ENCODE measurements at places on chromosomes 5 and 9.

DNA sequence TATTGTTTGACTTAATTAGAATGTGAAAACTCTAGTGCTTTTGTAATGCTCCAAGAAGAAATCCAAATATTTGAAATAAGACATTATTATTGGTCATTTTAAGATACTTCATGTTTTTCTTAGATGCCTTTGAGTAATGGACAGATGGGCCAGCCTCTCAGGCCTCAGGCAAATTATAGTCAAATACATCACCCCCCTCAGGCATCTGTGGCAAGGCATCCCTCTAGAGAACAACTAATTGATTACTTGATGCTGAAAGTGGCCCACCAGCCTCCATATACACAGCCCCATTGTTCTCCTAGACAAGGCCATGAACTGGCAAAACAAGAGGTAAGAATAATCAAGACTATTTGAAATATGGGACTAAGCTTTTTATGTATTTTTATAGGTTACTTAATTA lies 69.2 kb upstream of the SREK1 start:
- no peak for DNase-seq

DNA sequence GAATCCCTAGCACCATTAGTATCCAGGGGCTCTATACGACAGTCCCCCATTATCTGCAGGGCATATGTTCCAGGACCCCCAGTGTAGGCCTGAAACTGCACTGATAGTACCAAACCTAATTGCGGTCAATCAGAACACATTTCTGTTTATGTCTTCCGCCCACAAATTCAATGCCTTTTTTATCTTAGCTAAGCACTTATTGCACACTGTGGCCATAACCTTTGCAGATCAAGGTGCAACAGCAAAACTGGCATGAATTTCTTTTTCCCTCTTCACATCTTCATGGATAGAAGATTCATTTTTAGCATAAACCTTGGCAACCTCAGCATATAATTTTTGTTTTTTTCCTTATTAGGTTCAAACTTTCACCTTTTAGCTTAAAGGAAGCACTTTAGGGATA lies 361.1 kb downstream of the DEPDC1B start:
- no peak for DNase-seq

- DNase-seq, result no peak
Measured at GRCh38 chr5:56641635-56642260, 173.6 kb upstream of the MAP3K1 start.

GRCh38 chr9:99824378-99825171 lies 2.9 kb downstream of the NR4A3 start:
- DNase-seq, result peak; percentile 25

DNA sequence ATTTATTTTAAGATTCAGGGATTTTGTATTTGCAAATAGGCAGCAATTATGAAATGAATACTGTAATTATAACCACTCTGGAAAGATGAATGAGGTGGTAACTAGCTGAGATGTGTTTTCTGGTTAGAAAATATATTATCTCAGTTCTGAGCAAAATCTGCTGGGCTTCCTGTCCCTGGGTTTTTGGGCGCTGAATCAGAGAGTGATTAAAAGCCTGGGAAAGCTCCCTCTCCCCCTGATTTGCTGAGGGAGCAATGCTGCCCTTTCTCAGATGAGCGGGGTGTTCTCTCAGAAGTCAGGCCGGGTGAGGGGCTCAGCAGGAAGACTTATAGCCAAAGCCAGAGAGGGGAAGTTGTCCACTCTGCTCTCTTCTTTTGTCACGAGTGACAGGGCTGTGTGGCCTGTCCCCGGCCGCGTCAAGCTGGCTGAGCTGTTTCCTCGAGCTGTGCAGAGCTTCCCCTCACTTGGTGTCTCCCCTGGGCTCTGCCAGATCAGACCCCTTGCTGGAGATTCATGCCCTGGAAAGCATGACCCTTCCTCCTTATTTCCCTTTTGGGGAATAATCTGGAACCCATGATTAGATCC lies 39.8 kb upstream of the PITX1 start:
- no peak for DNase-seq

GRCh38 chr9:127754099-127755060 lies 19.3 kb upstream of the TOR2A start:
- no peak for DNase-seq

- no peak for DNase-seq
Measured at GRCh38 chr5:171574376-171574775, 154.9 kb downstream of the FGF18 start.

GRCh38 chr5:173328844-173329490 lies 753 bp upstream of the STC2 start:
- no peak for DNase-seq

- no peak for DNase-seq
Measured at GRCh38 chr5:14064841-14065240, 78.3 kb upstream of the TRIO start.

DNA sequence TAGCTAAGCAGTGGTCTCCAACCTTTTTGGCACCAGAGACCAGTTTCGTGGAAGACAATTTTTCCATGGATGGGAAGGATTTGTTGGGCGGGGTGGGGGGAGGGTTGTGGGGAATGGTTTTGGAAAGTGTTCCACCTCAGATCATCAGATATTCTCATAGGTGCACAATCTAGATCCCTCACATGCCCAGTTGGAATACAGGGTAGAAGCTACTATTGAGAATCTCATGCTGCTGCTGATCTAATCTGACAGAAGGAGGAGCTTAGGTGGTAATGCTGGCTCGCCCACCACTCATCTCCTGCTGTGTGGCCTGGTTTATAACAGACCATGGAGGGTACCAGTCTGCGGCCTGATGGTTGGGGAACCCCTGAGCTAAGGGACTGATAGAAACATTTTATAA lies 662.7 kb upstream of the RGMB start:
- no peak for DNase-seq

DNA sequence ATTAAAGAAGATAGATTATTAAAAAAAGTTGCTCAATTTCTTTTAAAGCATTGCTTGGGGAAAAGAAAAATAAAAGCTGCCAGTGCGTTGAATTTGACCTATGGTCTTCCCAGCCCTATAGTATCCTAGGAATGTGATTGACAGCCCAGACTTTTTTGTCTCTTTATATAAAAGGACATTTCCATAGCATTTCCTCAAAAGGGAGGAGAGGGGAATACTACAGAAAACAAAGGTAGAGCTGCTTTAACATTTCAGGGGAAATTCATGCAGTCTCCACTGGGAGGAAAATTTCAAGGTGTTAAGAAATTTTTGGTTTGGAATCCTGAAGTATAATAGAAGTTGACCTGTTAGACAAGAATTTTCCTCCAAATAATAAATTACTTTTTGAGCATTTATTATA lies 17.9 kb upstream of the GPR151 start:
- no peak for DNase-seq

DNA sequence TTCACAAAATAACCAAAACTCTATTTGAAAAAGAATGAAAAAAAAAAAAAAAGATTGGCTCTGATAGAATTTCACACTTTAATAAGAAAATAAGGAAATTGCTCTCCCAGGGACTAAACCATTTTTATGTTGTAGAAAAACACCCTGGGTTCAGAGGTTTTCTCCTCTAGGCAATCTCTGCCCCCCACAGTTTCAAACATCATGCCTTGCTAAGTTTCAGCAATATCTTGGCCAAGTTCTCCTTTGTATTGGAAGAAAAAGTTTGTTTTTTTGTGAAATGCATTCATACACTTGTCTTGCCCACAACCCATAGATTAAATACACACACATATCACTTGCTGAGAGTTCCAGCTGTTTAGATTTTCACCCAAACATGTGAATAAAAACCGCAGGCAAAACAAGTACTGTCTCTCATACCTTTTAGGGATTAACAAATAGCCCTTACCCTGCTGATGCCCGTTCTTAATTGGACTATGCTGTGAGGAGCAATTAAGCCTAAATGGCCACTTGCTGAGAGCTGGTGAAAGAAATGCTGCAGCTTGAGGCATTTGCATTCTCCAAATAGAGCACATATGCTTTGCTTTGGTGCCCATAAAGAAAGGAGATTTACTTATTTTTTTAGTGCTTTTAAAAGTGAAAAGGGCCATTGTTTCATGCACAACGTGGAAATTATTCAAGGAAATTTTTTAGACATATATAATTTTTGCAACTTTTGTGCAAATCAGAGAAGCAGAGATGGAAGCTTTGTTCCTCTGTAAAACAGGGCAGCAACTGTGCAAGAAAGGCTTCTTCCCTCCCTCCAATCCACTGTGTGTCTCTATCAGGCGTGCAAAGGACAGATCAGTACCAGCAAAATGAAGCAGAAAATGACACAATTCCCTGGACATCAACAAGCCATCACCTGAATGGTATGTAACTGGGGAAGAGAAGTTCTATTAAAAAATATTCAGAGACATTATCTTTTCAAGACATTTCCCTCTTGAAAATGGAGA lies 262.4 kb upstream of the KIF2A start:
- no peak for DNase-seq

DNA sequence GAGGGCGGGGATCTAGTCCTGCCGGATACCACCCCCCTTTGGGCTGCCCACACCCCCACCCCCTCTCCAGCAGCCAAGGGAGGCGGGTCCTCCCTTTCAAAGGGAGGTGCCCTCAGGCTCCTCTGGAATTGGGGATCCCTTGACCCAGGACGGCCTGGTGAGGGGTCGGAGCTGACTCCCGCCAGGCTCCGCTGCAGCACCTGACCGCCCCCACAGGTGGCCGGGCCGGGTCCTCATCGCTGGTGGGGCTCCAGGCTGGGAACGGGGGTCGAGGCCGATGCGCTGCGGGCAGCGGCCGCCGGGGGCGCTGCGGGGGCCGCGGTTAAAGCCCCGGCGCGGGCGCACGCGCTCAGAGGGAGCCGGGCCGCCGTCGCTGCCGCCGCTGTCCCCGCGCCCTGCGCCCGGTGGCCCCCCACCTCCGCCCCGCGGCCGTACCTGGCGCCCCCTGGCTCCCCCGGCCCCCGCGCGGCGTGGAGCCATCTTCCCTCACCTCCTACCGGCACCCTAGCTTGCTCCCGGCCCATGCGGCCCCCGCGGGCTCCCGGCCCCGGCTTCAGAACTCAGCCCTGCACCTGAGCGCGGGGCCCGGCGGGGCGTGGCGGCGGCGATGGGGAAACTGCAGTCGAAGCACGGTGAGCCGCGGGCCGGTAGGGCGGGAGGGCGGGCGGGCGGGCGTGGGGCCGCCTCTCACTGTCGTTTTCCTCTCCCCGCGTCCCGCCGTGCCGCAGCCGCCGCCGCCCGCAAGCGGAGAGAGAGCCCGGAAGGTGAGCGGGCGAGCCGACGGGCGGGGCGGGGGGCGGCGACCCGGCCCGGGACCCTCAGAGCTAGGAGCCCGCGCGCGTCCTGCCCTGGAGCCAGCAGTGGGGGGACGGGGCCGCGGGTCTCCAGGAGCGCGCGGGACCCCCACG lies at the start of gene NKD2:
Gene NKD2, plus strand, starts transcription at position 352 of the 908 bp plus-strand sequence. Its CDS starts 256 bp downstream, at position 608.
- DNase-seq, result no peak

DNA sequence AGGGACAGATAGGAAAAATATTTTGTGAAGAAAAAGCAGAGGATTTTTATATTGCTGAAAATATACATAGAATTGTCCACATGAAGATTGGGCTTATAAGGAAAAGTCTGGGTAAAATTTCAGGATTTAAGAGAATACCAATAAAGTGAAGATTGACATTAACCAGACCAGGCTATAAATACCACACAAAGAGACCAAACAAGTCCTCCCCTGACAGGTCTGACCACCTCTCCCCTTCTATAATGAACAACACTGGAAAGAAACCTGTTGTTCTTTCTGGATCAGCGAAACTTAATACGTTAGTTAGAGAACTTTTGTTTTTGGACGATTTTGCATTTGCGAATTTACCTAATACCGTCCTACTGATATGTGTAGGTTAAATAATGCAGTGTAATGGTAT lies 138.3 kb downstream of the ISL1 start:
- DNase-seq, result no peak

DNA sequence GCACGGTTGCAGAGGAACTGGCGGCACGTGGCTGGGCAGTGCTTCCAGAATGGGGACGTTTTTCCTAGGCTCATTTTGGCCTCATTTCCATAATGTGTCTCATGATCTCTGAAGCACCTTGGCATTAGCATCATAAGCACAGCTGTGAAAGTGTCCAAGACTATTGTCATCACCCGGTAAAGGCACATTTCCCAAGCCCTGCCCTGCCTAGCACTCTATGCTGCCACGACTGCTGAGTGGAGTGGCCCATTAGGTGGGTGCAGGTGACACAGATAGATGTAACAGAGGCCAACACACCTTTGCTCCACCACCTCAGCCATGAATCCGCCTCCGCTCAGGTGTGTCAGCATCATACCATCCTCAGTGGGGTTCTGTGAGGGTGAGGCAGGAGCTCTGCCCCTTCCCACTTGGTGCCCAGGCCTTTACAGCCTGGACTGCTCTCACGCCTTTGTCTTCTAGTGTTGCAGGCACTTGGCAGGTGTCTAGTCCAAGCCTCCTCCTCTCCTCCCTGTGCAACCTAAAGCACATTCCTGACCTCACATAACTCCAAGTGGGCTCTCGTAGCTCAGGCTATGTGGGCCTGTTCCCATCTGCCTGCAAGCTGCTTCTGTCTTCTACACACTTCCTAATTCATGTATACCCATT lies 213.0 kb downstream of the FSTL4 start:
- DNase-seq, result no peak

DNA sequence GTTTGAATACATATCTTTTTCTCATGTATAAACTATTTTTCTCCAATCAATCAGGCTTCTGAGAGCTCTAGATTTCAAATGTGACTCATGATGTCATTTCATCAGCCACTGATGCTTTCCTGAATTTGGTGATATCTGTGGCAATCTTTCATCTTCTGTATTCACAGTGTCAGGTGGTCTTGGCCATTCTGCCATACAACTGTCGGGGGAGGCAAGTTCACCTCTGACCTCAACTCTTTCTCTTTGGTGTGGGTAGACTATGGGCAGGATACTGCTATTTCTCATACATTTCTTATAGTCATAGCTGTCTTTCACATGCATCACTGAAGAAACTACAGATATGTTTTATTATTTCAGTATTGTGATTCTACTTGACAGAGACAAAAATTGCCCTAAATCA lies 414.1 kb upstream of the MEF2C start:
- DNase-seq, result no peak

DNA sequence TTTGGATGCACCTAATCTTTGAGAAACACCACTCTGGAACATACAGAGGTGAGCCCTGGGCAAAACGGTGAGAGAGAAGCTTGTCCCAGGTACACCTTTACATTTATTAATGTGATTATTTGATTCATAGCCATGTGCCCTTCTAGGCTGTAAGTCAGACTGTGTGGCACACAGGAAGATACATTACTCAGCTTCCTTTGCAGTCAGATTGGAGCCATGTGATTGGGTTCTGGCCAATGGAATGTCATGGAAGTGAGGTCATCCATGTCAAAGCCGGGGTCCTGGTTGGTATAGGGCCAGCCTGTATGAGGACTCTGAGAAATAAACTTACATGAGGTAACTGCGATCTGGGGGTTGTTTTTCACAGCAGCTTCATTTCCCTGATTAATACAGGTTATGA lies 106.8 kb upstream of the CD180 start:
- no peak for DNase-seq

GRCh38 chr9:105098370-105098769 lies 146.1 kb upstream of the SLC44A1 start:
- DNase-seq, result no peak

GRCh38 chr5:38527475-38527874 lies 29.0 kb downstream of the LIFR start:
- no peak for DNase-seq

DNA sequence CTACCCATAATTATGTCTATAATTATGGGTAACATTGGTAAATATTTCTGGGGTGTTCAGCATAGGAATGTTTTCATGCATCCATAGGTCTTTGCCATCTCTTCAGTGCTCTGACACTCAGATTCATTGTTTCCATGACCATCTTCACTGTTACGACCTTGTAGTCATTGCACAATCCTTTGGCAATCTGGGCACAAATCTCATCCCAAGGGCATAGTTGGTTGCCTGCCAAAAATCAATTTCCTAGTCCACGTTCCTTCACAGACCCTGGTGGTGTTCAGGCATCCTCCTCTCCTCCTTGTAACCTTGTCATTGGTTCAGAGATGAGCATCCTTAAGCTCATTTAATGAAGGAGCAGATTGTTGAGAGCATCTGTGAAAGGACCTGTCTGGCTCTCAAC lies 1400.7 kb downstream of the CDH12 start:
- no peak for DNase-seq
